CD4-positive, alpha-beta T cell treated with Interleukin-10 for 1 hour (primary cell): ENCODE measurements at places on chromosomes 4 and X.

DNA sequence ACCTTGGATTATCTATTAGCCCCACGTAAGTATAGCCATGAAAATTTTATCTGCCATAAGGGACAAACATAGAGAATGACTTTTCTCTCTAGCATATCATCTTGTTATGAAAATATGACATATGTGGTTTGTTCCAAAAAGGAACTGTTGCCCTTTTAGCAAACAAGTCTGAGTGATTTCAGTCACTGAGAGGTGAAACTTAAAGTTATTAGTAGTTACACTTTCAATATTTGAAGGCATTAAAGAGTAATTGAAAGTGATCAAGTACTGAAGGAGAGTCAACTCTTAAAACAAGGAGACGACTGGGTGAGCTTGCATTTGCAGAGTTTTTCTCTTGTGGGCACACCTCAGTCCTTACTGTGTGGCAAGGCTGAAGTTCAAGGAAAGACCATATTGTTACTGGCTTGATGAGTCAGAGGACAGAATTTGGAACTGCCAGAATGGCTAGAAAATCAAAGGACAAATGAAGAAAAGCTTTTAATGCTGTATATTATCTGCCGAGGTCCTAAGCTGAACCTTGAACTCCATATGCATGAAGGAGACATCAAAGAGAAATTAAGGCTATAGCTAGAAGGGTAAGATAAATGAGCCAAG is 205.1 kb upstream of the EMCN start:
- no peak for DNase-seq

- DNase-seq, result no peak
Measured at GRCh38 chr4:133565379-133565778, 416.3 kb downstream of the PCDH10 start.

GRCh38 chrX:134542485-134542884 is 82.5 kb downstream of the HPRT1 start:
- no peak for DNase-seq

DNA sequence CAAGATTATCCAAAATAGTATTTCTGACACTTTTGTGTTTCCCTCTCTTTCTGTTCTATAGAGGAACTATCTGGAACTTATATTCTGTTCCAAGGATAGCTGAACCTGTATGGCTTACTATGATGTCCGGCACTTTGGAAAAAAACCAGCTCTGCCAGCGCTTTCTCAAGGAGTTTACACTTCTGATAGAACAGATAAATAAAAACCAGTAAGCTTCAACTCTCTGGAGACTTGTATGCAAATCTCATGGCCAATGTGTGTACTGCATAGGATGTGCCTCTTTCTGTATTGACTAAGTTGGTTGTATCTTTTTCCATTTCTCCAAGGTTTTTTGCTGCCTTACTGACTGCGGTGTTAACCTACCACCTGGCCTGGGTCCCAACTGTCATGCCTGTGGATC is 92.5 kb downstream of the FNIP2 start:
- DNase-seq, result no peak

GRCh38 chr4:99979872-99980271 is 29.8 kb upstream of the H2AZ1 start:
- DNase-seq, result no peak

DNA sequence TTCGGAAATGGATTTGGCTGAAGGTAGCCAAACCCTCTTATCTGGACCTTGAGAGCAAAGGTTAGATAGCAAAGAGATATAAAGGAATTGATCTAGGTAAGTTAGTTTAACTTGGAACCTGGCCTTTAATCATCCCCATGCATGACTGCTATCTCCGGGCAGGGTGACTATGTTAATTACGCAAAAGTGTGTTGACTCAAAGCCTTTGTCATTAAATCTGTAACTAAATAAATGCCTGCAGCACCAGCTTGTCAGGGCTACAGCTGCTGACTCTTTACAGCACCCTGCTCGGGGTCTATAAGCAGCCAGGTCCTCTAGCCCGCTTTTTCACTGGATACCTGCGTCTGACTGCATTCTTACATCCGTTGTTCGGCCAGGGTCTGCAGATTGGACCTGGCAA is 201.7 kb downstream of the TBCK start:
- DNase-seq, result no peak

- no peak for DNase-seq
Measured at GRCh38 chr4:137474711-137475301, 57.5 kb downstream of the PCDH18 start.

DNA sequence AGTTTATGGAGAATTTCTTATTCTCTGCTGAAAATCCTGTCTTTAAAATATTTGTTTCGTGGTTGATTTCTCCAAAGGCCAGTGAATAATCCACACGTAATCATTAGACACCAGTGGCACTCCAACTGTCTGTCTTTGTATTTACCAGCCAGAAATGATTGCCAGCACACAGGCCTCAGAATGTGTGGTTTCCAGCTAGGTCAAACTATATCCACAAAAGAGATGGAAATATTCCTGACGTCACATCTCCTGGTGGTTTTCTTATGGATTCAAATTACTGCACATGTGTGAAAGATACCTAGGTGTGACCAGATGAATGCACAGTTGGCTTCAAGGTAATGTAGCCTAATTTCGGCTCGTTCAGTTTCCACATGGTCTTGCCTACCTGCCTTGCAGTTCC is 27.2 kb upstream of the TENM3 start:
- no peak for DNase-seq

DNA sequence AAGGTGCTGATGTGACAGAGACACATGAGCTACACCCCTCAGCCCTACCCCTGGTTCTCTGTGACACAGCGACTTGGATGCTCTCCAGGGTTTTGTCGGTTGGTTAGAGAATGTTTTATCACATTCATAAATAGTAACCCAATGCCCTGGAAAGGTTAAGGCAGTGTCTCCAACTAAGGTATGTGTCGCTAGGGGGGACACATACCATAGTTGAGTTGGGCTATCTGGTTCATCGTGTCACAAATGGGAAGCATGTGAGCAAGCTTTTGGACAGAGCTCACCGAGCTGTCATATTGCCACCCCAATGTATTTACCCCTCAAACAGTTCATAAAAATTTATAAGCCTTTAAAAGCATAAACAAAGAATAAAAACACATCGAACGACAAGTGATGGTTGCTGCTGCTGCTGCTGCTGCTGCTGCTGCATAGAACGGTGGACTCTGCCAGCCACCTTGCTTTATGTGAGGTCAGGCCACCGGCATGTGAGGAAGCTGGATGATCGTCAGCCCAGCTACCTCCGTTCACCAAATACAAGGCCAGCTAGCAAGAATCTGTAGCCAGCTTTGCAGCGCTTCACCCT is 55.9 kb downstream of the STOX2 start:
- no peak for DNase-seq
